Psoas muscle (tissue), 8 donors: ENCODE measurements at places on chromosomes 5 and 9.

- DNase-seq: no peak
These were observed 271.8 kb downstream of the FANCC start for GRCh38 chr9:95045751-95046150.

GRCh38 chr5:17309462-17309861, 92.0 kb downstream of the BASP1 start:
- DNase-seq: no peak

GRCh38 chr9:18492612-18493011, 18.7 kb downstream of the ADAMTSL1 start:
- no peak for DNase-seq

- DNase-seq: no peak
These were observed 57.6 kb downstream of the PAX5 start for GRCh38 chr9:36976371-36977030.

DNA sequence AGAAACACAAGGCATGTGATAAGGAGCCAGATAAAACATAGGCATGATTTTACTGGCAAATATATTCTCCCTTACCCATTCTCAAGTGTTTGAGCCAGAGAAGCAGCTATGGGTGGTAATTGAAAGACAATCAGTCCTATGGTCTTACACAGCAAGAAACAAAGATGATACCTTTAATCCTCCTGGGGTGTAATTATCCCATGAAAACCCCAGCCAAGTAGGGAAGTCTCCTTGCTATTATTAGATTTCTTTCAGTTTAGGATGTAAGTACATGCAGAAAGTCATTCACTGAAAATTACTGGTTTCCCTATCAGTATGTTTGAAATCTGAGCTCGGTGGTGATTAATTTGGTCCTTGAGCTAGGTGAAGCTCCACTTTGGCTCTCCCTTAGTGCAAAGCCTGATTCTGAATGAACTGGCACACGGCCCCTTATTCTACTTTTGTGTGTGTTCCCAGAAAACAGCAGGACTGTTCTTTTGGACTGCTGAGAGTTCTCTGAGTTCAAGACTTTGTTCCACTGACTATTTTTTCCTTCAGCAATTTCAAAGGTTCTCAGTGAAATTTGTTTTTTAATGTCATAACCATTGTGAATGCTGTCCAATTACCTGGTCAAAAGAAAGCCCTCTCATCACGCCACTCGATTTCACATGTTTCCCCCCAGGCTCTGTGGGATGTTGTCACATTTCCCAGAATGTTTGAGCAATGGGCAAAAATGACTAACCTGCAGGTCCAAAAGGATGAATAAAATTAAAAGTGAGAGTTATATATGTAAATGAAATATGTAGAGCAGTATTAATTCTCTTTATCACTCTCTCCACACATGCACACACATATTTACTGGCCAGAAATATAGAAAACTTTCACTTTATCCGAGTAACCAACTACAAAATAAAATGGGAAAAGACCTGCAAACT, 343.0 kb downstream of the RAB3C start:
- DNase-seq: no peak

DNA sequence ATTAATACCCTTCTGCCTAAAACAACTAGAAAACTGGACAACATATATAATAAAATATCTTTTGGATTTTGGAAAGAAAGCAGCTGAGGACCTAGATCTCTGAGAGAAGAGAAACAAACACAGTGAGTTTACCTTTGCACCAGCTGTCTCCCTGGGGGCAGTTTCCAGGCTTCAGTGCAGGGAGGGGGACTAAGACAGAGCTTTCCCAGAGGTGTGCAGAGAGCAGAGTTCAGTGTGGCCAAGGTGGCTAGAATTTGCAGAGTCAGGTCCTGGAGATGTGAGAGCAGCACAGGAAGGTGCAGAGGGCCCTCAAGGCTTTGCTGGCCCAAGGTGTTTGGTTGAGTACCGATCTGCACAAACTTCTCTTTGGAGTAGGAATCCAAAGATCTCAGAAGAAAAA, 26.3 kb upstream of the PTPDC1 start:
- no peak for DNase-seq

DNA sequence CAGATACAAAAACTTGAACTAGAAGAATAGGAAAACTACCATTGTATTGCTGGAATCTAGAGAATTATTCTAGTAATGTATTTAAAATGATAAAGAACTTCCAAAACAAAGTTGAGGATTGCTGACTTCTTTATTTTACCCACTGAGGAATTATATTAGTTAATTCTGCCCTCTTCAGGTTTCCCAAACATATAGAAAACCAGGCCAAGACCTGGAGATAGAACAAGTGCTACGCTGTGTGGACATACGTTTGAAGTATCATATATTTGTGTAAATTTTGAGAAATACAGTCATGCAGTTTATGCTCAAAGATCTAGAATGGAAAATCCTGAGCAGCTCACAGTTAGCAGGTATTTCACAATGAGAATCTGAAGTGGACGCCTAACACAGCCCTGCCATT, 162.3 kb upstream of the CYLC2 start:
- DNase-seq: no peak

GRCh38 chr5:163910226-163910625, 404.8 kb downstream of the MAT2B start:
- DNase-seq: no peak

- DNase-seq: no peak
These were observed 147.2 kb downstream of the ISOC1 start for GRCh38 chr5:129241755-129242154.

DNA sequence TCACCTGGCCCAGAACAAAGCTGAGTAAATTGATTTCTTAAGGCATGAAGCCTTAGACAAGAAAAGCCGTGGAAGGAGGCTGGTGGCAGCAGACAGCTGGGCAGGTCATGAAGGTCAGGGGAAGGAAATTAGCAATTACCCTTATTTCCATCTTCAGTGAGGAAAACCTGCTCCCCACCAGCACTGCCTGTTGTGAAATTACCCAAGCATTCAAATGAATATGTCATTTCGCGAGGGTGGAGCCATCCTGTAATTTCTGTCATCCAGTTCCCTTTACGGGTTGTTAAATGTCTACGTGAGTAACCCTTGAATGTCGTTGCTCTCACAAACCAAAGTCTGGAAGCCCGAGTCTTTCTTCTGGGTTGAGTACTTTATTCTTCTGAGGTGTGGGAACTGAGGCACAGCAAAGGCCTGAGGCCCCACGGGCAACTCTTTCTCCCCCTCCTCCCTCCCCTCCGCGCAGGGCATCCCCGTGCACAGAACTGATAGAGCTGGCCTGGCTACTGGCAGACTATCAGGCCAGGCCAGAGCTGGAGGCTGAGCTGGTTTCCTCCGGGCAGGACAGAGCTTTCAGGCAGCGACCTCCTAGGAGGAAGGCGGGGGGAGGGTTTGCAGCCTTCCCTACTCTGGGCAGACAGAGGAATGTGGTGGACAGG, 22.0 kb upstream of the AK3 start:
- no peak for DNase-seq

- no peak for DNase-seq
These were observed 1.1 kb downstream of the UGCG start for GRCh38 chr9:111897601-111898137.

GRCh38 chr9:135608999-135609317, 30.4 kb downstream of the GLT6D1 start:
- no peak for DNase-seq

DNA sequence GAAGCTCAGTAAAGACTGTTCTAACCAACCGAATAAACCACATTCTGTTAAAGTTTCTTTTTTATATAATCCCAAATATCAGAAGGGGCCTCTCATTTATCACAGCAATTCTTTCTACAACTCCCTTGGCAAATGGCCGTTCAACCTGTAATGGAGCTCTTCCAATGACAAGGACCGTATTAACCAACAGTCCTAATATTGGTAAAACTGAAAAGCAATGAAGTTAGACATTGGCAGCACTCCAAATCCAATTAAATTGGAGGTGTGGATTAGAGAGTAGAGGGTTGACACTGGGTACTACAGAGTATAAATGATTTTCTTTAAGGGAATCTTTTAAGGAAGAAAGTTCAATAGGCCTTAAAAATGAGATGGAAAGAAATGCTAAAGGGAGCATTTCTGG, 842 bp downstream of the TMED7 start:
- no peak for DNase-seq

DNA sequence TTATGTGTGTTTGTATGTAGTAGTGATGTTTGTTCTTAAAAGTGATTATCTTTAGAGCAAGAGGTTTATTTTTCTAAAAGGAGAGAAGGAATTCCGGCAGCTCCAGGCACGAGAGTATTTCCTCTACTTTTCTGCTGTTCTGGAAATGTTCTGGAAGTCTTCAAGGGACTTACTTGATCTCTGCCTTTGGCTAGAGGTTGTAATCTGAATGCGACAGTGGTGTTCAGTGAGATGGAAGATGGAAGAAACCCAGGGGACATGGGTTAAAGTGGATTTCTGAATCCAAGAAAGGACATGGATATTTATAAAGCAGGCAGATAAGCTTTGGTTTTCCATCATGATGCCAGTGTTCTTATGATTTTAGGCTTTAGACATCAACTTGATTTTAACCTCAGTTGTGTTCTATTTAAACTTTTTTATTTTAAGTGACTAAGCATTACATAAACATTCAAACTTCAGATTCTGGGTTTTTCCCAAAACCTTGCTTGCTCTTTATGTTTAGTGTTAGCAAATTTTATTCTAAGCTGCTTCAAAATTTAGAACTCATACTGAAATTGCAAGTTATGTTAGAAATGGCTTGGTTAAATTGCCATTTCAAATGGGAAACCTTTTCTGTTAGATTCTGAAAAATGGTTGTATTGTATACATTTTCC, 3.6 kb downstream of the GPR21 start:
- DNase-seq: no peak

DNA sequence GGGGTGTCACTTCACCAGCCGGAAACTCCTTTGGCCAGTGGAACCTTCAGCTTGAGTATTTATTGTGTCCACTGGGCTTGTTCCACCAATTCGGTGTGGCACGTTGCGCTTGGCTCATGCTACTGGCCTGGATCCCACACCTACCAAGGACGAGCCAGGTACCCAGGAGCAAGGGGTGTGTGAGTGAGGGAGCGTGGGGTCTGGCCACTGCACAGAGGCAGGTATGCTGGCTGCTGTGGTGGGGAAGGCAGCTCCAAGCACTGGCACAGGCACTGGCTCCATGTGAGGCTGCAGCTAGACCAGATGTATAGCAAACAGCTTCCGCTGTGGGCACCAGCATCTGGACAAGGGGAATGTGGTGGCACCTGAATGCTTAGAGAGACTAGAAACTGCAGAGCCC, 28.1 kb upstream of the CYLC2 start:
- no peak for DNase-seq

- no peak for DNase-seq
These were observed 53.9 kb downstream of the OSTF1 start for GRCh38 chr9:75142202-75142601.

DNA sequence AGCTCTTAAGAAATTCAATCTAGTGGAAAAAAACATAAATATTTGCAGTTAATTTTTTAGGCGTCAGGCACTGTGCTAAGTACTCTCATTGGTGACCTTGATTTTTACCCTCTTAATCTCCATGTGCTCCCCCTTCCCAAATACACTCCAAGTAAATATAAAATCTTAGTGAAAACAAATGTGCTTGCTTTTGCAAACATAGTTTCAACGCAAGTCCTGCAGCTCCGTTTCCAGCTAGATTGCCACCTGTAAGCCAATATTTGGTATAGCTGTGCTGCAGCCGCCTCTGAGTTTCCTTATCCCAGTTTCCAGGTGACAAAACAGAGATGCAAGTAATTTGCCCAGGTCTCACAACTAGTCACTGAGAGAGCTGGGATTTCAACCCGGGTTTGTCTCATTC, 1.9 kb upstream of the MTMR12 start:
- DNase-seq: no peak

GRCh38 chr5:111280282-111280951, 56.2 kb downstream of the CAMK4 start:
- no peak for DNase-seq
